ENCODE measurements at places on chromosomes 11 and 22.

- peak; percentile 24 for DNase-seq
Measured at GRCh38 chr22:22848364-22848866, 39.2 kb upstream of the IGLL5 start.

DNA sequence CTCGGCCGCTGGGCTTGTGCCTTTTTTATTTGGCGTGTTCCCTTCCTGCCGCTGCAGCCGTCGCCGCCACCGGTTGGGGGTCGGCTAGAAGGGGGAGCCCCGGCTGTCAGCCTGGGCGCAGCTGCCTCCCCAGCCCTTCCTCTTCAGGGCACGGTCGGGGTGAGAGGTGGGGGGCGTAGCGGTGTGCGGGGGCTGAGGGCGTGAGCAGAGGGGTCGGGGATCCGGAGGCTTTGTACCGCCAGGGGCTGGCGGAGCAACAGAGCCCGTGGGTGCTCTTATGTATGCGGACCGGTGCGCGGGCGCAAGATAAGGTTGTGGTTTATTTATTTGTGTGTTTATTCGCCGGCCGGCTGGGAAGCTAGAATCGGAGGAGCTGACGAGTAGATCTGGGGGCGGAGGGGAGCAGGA lies 477 bp downstream of the ZBTB16 start:
- peak; percentile 43 for DNase-seq

- DNase-seq: no peak
Measured at GRCh38 chr22:35894464-35894878, 134.2 kb downstream of the RBFOX2 start.

GRCh38 chr11:64778223-64778472 lies 194 bp downstream of the SF1 start:
- no peak for DNase-seq

DNA sequence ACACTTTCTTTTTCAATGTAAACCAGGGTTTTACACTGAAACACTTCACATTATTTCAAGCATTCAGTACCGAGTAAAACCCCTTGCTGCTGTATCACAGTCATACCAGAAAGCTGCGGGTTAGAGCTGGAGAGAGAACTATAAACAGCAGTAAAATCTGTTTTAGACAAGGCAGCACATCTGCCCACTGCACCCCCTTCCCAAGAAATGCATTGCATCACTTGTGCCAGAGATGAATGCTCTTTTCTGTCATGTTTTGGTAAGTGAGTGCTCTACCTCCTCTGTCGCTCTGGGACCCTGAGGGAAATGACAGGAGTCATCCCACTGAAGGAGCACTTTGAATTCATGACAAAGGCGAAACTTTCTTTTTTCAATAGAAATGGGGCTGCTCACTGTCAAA lies 107.2 kb downstream of the MAML2 start:
- DNase-seq: no peak

Data from RWPE1 (cell line).